ENCODE measurements at places on chromosomes 7 and 10.

- no peak for DNase-seq
Measured at GRCh38 chr10:80192553-80192952, 12.8 kb downstream of the ANXA11 start.

DNA sequence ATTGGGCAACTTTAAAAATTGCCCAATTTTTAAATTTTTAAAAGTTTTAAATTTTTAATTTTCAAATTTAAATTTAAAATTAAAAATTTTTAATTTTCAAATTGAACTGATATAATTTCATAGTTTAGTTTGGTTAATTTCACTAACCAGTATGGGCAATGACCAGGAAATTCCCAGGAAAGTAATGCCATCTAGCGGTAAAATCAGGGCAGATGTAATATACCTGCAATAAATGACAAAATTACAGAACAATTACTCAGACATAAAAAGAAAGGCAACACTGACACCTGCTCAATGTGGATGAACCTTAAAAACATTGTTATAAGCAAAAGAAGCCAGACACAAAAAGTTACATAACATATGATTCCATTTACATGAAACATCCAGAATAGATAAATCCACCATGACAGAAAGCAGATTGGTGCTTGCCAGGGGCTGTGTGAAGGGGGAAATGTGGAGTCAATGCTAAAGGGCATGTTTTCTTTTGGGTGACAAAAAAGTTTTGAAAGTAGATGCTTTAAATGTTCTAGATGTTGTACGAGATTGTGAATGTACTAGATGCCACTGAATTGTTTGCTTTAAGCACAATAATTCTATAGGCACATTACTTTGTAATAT lies 28.6 kb upstream of the SLC16A12 start:
- no peak for DNase-seq

DNA sequence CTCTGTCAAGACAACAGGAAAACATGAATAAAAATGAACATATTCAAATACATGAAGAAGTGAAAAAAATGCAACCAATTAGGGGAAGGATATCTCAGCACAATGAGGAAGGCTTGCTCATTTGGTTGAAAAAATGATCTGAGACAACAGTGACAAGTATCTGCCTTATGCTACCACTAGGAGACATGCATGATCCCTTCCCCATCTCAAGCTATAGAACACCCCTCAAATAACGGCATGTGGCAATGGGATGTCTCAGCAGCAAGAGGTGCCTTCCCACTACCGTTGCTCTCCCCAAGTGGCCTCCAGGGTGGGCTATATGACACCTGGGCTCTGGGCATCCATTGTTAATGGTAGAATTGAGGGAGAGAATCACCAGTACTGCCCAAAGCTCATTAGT lies 98.1 kb upstream of the RSU1 start:
- no peak for DNase-seq

DNA sequence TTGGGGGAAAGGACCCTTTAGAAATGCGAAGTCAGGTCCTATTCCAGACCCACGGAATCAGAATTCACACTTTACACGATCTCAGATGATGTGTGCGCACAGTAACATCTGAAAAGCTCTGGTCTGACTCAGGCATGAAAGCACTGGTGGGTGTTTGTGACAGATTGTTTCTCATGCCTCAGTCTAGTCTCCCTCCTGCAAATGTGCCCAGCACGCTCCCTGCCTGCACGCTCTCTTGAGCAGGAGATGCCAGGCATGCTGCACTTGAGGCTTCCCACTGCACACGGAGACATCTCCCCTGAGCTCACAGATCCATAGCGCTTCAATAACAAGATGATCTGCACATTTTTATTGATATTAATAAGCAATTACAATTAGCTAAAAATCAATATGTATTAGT lies 23.6 kb upstream of the ZNF37A start:
- no peak for DNase-seq

GRCh38 chr10:104309980-104310978 lies 28.0 kb downstream of the ITPRIP start:
- no peak for DNase-seq

GRCh38 chr7:69880840-69881239 lies 282.6 kb downstream of the AUTS2 start:
- DNase-seq, result no peak

- no peak for DNase-seq
Measured at GRCh38 chr7:28785041-28785995, 172.8 kb downstream of the TRIL start.

DNA sequence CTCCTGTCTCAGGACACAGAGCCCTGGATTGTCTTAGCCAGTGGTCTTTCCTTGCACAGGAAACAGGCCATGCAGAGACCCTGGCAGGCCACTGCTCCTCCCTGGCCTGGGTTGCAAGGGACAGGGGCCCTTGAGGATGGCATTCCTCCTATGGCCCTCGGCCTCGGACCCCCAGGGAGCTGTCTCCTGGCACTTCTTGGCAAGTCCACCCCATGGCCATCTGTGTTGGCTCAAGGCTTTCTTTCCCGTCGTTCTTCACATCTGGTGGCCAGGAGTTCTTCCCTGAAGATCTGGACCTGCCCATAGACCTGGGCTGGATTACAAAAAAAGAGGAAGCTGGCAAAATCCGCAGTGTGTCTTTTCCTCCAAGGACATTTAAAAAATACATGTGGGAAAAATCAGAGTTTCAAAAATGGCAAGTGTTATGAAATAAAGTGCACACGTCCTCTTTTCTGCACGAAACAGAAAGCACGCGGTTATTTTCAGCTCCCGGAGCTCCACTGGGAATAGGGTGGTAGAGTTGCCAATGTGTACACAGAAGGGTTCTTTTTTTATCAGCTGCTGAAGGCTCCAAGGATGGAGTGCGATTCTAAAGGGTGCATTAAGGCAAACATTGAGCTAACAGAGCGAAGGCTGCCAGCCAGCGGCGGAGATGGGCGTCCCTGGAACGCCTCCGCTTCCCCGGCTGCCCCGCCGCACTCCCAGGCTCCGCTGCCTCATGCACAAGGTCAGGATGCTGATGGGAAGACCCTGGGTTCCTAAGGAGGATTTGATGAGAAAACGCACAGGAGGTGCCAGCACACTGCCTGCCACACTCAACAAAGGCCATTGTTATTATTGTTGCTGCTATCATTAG lies 62.8 kb upstream of the FAM20C start:
- no peak for DNase-seq

DNA sequence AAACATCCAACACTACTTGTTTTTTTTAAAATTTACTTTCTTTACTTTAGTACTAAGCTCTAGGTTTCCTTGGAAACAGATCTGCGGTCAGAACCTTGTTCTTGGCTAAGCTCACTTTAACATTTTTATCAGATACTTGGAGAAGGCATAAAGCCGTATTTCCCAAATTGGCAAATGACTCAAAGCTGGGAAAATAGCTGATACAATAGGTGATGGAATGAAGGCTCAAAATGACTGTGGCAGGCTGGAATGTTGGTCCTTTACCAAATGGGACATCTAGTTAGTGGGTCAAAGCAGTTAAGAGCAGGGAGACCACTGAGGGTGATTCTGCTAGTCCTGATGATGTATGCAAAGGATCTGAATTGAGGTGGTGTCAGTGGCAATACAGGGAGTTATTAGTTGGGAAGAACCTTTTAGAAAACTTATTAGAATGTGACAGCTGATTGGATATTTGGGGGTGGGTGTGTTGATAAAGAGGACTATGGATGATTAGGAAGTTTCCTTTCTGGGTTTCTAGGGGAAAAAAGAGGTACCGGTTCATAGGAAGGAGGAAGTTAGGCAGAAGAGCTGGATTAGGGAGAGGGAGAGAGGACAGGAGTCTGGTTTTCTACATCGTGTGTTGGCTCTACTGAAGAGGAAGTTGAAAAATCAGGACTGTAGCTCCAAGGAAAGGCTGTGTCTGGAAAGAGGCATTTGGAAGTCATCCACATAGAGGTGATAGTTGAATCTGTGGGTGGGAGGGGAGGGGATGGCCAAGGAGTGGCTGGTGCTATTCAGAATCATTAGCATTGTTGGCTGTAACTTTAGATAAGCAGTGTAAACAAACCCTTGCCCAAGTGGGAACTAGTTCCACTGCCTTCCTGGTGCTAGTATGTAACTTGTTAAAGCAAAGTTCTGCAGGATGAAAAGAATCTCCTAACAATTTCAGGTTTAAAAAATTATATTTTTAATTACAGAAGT lies 13.1 kb downstream of the PLCE1 start:
- DNase-seq, result peak; percentile 36

Measured in AG04450 (cell line).